Non-pigmented ciliary epithelial cell (primary cell): ENCODE measurements at places on chromosomes 2 and 18.

DNA sequence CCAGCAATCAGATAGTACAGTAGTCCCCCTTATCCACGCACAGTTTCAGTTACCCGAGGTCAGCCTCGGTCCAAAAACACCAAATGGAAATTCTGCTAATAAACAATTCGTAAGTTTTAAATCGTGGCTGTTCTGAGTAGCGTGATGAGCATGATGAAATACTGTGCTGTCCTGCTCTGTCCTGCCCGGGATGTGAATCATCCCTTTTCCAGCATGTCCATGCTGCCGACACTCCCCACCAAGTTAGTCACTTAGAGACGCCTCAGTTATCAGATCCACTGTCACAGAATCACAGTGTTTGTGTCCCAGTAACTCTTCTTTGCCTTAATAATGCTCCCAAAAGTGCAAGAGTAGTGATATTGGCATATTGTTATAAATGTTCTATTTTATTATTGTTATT is 62.1 kb downstream of the MEX3C start:
- peak; percentile 11 for DNase-seq

DNA sequence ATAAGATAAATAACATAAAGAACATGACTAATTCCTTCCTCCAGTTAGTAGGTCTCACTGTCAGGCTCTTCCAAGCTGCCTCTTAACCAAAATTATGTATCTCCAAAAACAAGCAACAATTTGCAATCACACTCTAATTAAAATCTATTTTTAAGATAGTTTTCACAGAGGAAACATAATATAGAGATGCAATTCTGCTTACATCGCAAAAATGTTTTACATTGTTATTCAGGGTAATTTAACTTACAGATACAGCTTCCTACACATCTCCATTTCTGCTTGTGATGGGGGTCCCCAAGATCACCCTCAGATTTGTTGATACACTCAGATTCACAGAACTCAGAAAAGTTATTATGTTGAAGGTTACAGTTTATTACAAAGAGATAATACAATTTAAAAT is 115.5 kb downstream of the DSC3 start:
- no peak for DNase-seq

DNA sequence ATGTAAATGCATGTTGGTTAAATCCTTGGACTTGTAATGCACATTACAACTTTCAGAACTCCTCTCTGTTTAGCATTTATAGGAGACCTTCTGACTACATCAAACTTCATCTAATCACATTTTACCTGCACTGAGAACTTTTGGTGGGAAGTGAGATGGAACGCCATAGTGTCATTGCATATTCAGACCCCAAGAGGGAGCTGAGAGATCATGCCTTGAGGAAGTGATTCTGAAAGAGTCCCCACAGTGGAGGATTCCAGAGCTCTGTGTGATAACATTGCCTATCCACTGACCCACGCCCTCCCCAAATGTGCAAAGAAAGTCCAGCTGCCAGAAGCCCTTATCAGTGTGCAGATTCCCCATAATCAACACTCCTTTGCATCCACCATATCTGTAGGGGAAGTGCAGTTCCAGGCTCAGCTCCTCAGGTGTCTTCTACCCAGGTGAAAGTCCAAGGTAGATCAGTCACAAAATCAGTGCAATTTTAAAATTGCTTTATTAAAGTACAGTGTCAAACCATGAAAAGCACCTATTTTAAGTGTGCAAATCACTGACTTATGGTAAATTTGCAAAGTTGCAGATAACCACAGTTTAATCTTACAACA is 212.4 kb downstream of the RPIA start:
- no peak for DNase-seq

DNA sequence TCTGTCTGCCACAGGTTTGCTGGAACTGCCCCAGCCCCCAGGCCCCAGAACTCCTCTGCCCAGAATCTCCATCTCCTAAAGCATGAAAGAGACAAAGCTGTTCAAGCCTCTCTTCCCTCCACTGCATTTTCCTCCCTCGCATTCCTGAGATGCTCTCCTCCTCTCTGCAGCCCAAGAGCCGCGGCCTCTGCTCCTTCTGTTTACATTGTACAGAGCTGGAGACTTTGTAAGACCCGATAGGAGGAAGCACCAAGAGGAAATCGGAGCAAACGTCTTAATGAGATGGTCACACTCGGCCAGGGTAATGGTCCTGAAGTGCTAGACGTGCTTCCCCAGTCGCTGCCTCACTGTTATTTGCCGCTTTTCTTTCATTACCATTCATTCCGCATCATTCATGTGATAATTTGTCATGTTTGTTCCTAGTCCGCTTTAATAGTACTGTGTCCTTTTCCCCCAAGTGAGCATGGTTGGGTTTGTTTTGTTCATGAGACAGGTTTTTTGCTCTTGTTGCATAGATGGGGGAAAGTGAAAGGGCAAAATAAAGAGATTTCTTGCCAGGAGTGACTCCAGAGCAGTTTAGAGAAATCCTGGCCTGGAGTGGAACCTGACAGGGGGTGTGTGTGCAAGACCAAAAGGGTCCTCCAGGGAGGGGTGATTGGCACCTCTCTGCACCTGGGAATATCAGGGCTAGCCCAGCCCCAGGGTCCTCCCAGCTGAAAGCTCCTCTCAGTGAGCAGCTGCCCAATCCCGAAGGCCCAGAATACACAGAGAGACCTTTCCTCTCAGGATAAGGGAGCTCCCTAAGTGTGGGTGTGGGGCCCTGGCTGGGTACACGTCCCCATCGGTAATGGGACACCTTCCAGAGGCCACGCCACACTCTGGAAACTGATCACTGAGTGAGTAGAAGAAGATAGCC is 44.9 kb upstream of the ID2 start:
- no peak for DNase-seq

- DNase-seq = no peak
Observed at GRCh38 chr2:88852753-88853402, 161.4 kb downstream of the RPIA start.

- DNase-seq = no peak
Observed at GRCh38 chr2:54558188-54559005, 102.3 kb downstream of the SPTBN1 start.

DNA sequence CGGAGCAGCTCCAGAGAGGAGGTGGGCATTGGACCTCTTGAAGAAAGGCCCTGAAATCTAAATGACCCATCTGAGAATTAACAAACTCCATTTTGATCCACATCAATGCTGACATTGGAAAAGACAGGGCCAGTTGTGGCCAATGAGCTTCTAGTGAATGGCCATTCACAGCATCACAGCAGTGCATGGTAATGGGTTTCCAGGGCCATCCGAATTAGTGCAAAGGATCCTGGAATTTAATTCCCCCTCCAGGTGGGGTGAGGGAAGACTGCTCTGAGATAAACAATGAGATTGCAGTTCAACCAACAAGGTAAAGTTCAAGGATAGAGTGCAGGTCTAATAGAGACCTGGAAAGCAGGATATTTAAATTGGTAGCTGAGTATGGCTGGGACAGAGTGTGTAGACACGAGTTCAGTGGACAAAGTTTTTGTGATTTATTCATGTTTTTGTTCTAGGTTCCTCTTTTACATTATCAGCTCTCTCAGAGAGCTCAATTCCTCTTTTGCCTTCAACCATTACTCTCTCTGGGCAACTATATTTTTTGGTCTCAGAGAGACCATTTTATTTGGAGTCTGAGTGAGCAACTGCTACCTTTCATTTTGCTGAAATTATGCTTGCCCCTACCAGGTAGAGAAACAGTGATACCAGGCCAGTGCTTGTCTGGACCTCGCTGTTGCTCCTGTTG is 5.0 kb downstream of the TACR1 start:
- DNase-seq = no peak

DNA sequence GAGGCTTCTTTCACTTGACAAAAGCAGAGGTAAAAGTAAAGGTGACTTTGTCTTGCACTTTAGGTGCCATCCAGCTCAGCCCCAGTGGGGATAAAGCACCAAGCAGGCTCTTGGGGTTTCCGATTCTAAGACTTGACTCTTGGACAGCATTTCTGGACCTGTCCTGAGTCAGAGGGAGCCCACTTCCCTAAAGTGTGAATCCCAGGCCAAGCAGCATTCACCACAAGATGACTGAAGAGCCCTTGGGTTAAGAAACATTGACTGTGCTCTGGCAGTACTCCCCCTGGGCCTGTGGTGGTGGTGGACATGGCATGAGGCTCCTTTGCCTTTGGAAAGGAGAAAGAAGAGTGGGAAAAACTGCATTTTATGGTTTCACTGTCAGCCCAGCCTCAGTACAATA is 638.0 kb upstream of the VRK2 start:
- no peak for DNase-seq
